ENCODE measurements at places on chromosomes 1 and 21.

DNA sequence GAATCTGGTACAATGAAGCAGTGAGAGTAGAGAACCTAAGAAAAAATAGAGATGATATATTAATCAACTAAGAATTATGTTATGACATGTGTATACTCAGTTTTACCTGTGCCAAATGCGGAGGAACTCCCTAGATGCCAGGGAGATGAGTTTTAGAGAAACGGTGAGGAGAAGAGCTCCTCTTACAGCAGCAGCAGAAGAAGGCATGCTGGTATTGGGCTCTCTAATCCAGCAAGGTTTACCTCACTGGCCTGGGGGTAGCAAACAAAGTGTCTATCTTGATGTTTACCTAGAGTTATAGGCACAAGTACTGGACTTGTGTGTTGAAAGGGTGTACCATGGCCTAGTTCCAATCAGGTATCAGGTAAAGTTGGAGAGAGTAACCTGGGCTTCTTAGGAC is 28.9 kb upstream of the DEPDC1 start:
- no peak for DNase-seq

- no peak for DNase-seq
These were observed 7.9 kb downstream of the GPR3 start for GRCh38 chr1:27400082-27400962.

DNA sequence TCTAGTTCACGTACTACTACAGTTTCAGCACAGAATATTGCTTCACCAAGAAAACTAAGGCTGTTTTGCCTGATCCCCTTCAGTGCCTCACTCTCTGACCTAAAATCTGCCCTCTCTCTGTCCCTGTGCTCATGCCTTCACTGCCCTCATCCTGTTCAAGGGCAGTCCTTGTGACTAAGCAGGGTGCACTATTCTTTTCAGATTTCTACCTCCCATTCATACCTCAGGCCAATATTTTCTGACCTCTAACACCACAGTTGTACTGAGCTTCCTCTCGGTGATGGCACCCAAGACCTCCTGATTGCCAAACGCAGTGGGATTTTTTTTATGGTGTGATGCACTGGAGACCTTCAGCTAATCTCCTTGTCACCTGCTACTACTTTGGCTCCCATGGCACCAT is 57.7 kb upstream of the GADD45A start:
- DNase-seq: no peak

DNA sequence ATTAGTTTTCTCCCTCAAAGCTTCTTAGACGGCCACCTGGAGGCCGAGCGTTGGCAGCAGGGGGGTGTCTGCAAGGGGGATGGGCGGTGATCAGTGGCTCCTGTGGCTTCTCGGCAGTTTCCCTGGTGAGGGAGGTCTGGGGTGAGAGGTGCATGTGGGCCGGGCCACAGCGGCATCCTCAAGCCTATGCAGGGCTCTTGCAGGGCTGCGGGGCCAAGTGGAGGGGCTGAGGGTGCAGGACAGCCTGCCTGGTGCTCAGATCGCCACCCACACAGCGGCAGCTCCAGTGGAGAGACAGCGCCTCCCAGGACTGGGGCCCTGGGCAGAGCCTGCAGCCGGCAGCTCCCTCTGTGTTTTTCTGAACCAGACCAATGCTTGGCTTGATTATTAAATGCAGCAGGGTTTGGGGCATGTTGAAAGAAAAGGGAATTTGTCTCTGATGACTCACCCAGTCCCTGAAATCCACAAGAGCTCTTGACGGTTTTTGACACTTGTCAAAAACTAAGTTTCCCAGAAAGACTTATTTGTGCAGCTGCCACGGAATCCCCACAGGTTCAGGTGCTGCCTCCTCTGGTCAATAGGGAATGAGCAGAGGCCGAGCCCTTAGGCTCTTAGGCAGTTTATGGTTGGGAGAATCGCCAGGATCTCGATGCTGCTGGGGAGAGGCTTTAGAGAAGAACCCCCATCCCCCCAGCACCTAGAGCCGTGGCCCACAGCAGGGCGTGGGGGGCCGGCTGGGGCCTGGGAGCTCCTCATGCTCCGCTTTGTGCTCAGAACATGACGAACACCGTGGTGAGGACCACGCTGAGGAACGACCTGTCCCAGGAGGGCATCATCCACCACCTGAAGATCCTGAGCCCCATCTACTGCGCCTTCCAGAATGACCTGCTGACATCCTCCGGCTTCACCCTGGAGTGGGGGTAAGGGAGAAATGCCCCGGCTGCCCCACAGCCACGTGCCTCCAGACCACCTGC is 54.7 kb downstream of the UMODL1 start:
- peak; percentile 25 for DNase-seq

GRCh38 chr1:184494929-184495328 is 108.1 kb downstream of the C1orf21 start:
- no peak for DNase-seq

Data from fibroblast of skin of left biceps (primary cell).